ENCODE measurements at places on chromosomes 6 and 20. TPM values are rescaled to one million over a fixed set of nuclear protein-coding genes. Genes with fewer than 3 reads are reported as not detected.

GRCh38 chr6:83051377-83052172, 14.1 kb downstream of the UBE3D start:
- H3K27ac ChIP-seq = no peak overlapping the region
- H3K4me1 ChIP-seq = no peaks in the 10 kb centered on the region
- peaks cover 5% of the 10 kb centered on the region for H3K36me3 ChIP-seq
- no peak for DNase-seq
- H3K4me3 ChIP-seq = no peak overlapping the region
- no peaks in the 10 kb centered on the region for H3K27me3 ChIP-seq

DNA sequence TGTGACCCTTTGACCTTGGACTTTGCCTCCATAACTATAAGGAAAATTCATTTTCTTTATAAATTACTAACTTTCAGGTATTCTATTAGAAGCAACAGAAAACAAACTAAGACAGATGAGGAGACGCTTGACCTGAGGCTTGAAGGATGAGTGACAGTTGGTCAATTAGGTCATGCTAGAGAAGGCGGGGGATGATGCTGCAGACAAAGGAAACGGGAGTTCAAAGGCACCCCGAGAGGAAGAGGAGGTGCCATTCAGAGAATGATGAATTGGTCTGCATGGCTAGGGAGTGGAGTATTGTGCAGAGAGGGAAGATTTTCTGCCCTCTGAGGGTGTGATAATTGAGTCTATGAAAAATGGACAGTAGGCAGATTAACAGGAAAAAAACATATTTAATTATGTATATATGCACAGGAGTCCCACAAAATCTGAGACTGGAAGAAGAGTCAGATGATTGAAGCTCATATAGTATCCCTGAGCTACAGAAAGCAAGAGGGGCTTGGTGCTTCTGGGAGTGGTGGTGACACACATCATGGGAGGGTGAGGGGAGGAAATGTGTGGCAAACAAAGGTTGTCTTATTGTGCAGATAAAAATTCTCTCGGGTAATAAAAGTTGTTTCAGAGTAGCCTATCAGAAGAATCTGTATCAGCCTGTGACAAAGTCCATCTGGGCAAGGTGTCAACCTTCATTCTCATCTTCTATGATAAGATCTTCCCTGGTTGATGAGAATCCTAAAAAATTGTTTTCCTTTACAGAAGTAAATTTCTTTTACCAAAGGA, 20.4 kb upstream of the FUCA2 start:
- H3K4me1 ChIP-seq = peaks cover 7% of the 10 kb centered on the region
- DNase-seq = no peak
- no peak overlapping the region for H3K27ac ChIP-seq
- no peaks in the 10 kb centered on the region for H3K27me3 ChIP-seq
- H3K4me3 ChIP-seq = no peak overlapping the region
- no peaks in the 10 kb centered on the region for H3K36me3 ChIP-seq

DNA sequence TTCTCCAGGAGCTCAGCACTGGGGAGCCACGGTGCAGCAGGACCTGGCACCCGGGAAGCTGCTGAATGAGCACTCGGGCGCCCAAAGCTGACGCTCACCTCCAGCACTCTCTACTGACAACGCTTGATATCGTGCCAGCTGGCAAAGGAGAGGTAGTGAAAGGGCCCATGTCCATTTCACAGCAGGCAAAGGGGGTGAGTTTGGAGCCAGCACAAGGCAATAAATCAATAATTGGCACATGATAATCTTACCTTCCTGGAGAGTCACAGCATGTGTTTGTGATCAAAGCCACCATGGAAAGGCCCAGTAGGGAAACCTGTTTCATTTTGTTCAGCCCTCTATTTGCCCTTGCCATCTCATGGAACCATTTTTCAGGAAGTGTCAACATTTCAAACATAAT, 23.3 kb upstream of the SMIM26 start:
- DNase-seq = no peak
- H3K4me3 ChIP-seq = no peak overlapping the region
- no peaks in the 10 kb centered on the region for H3K27me3 ChIP-seq
- peak overlapping the region; percentile 39 for H3K27ac ChIP-seq

- peaks cover 2% of the 10 kb centered on the region for H3K36me3 ChIP-seq
- peak; percentile 69 for DNase-seq
- H3K4me3 ChIP-seq = no peak overlapping the region
Measured at GRCh38 chr20:431012-431904, 23.2 kb downstream of the RBCK1 start.

- H3K4me3 ChIP-seq = no peak overlapping the region
- H3K4me1 ChIP-seq = no peaks in the 10 kb centered on the region
- no peak for DNase-seq
Measured at GRCh38 chr6:73766040-73766439, 70.0 kb downstream of the CD109 start.

DNA sequence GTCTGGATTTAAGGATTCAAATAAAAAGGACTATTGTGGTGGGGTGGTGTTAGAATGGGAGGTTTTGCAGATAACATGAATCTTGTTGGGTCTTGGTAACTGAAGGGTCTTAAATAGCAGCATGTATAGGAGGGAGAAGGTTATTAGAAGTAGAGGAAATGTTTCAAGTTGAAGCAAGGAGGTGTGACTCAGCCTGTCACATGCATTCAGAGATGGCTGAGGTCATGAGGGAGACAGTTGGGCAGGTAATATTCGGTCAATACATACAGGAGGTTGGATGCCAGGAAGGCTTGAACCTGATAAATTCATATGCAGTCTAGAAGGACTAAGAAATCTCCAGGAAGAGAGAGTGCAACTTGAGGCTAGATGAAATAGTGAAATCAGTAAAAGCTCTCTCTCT, 6.1 kb downstream of the KLHL31 start:
- H3K27me3 ChIP-seq = no peaks in the 10 kb centered on the region
- DNase-seq = no peak
- no peak overlapping the region for H3K4me3 ChIP-seq
- H3K36me3 ChIP-seq = no peaks in the 10 kb centered on the region
- H3K4me1 ChIP-seq = no peaks in the 10 kb centered on the region

GRCh38 chr6:41558033-41558807, 12.0 kb downstream of the FOXP4 start:
- H3K4me3 ChIP-seq = no peak overlapping the region
- no peak for DNase-seq
- no peaks in the 10 kb centered on the region for H3K4me1 ChIP-seq
- no peaks in the 10 kb centered on the region for H3K36me3 ChIP-seq

The APCDD1L gene
- not detected for total RNA-seq

The NCOA3 gene
- total RNA-seq = 25.9 TPM

The ABHD16B gene
- not detected for total RNA-seq

The GSTA2 gene
- total RNA-seq = not detected

The GATA5 gene
- not detected for total RNA-seq

The PPIL1 gene
- 42.0 TPM for total RNA-seq

The SEL1L2 gene
- total RNA-seq = not detected

The KHDRBS2 gene
- not detected for total RNA-seq

The FAM83C gene
- total RNA-seq = not detected

The RAD21L1 gene
- total RNA-seq = 0.17 TPM

All from HCT116 (cell line).